Regular cardiac myocyte (primary cell): ENCODE measurements at places on chromosomes 5 and 9. TPM values are rescaled to one million over a fixed set of nuclear protein-coding genes. Genes with fewer than 3 reads are reported as not detected.

Gene NR4A3
- total RNA-seq, result 0.58 and 3.7 TPM in 2 replicates

Gene CER1
- total RNA-seq, result not detected in 2 replicates

Gene CA9
- 0.38 and 2.8 TPM in 2 replicates for total RNA-seq

Gene TIMD4
- not detected in 2 replicates for total RNA-seq

Gene GPSM1
- total RNA-seq, result 31.6 and 40.1 TPM in 2 replicates

Gene HAVCR1
- total RNA-seq, result 0.38 and 0.56 TPM in 2 replicates

Gene PTPDC1
- total RNA-seq, result 7.1 and 8.7 TPM in 2 replicates

Gene KIAA1958
- total RNA-seq, result 1.3 and 2.5 TPM in 2 replicates
